Activated T-helper 9 cell treated with anti-CD3 and anti-CD28 coated beads, Interleukin-2, amount 50 U/mL, for 16 hours (primary cell): ENCODE measurements at places on chromosomes 3 and 15.

- DNase-seq: no peak
These were observed 250.7 kb upstream of the TBL1XR1 start for GRCh38 chr3:177447938-177448337.

DNA sequence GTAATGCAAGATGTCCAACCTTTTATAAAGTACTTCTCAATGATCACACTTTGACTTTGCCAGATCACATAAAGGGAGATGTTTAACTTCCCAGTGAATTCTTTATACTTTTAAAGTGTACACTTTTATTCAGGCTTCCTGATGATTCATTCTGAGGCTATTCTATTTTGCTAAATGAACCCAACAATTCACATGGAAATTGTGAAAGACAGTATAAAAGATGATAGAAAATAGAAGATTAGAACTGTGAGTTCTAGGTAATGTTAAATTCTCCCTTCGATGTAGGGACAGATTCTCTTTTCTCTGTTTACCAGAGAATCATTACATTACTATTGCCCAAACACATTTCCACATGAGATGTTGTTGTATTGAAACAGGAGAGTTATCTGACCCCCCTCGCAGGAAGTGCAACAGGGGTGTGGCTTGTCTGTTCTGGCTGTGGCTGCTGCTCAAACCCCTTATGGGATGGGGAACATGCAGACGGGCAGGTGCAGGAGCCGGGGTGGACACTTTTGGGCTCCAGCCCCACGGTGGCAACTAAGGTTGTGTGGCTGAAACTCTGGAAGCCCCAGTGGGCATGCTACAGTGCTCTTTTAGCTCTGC lies 131.3 kb upstream of the LRTM1 start:
- no peak for DNase-seq

GRCh38 chr3:20022954-20023622 lies 11.0 kb upstream of the PP2D1 start:
- DNase-seq: no peak

GRCh38 chr3:120172070-120172469 lies 77.8 kb upstream of the GSK3B start:
- DNase-seq: no peak

- DNase-seq: no peak
These were observed 97.6 kb upstream of the ALDH1A3 start for GRCh38 chr15:100781961-100782530.

GRCh38 chr15:50225057-50225456 lies 40.5 kb downstream of the HDC start:
- no peak for DNase-seq

DNA sequence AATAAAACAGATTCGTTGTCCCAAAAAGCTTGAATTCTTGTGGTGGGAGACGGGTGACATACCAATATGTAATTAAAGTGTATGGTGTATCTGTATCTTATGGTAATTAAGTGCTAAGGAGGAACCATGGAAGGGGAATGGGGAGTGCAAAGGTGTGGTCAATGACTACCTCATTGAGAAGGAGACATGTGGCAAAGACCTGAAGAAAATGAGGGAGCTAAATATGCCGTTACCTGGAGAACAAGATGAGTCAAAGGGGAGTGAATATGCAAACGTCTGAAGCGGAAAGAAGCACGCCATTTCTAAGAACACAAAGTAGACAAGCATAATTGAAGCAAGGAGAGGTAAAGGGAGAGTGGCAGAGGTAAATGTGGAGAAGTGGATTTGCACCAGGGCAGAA lies 115.7 kb downstream of the SI start:
- no peak for DNase-seq

DNA sequence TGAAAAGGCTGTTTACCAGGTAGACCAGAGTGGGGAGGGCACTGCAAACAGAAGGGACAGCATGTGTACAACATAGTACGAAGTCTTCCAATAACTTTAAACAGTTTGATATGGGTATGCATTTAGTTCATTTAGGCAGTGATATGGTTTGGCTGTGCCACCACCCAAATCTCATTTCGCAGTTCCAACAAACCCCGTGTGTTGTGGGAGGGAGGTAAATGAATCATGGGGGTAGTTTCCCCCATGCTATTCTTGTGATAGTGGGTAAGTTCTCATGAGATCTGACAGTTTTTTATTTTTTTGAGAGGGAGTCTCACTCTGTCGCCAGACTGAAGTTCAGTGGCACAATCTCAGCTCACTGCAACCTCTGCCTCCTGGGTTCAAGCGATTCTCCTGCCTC lies 7.6 kb upstream of the RAMAC start:
- DNase-seq: no peak

DNA sequence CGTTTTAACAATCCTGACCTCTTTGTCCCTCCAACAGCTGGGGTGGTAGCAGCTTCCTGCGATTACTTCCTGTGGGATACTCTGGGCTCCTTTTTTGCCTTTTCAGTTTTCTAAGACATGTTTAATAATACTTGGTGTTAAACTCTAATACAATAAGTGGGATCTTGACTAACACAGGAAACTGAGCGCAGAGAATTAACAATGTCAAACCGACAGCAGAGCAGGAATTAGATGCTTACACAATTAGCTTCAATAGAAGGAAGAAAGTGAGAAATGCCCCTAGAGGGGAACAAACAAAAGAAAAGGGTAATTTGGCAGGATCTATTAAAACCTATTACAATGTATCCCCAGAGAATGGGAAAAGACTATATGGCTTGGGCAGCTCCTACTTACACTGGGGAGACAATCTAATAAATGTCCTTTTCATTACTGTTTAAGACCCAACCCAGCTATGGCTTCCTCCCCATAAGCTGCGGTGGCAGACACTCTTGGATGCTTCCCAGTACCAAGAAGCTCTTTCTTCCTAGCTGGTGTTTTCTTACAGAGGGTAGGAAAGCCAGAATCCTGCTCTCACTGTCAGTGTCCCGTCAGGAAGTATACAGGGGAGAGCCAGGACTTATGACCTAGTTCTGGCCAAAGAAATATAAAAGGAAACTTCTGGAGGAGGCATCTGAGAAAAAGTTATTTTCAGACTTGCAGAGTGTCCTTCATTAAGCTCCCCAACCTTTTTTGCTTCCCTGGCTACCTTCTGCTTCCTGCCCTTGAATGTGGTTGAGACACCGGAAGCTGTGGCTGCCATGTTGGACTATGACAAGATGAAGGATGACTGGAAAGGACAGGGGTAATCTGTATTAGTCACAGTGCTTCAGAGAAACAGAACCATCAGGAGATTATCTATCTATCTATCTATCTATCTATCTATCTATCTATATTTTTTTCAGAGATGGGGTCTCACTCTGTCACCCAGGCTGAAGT lies 194.1 kb upstream of the KBTBD8 start:
- DNase-seq: no peak

DNA sequence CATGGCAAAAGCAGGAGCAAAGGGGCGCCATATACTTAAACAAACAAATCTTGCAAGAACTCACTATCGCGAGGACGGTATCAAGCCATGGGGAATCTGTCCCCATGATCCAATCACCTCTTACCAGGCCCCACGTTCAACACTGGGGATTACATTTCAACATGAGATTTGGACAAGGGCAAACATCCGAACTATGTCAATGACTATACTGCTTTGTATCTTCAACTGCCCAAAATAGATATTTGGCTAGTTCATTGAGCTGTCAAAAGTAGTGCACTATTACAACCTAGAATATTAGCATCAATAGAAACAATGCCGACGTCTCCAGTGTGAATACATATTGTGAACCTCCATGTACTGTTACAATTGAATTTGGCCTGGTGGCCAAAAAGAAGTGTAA lies 760.4 kb downstream of the MCTP2 start:
- no peak for DNase-seq

DNA sequence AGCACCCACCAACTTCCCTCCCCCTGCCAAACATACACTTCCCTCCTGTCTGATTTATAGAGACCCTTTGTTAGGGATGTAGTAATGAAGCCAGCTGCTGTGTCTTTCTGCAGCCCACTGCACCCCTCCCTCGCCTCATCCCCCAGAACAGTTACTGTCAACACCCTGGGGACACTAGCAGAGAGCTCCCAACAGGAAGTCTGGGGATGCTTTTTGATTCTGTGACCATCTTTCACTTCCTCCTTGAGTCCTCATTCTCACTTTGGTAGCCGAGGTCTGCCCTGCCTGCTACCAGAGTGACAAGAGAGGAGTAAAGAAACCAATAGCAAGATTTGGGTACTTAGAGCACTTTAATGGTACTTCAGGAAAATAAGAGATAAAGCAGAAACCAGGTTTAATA lies 201.6 kb downstream of the SATB1 start:
- no peak for DNase-seq

DNA sequence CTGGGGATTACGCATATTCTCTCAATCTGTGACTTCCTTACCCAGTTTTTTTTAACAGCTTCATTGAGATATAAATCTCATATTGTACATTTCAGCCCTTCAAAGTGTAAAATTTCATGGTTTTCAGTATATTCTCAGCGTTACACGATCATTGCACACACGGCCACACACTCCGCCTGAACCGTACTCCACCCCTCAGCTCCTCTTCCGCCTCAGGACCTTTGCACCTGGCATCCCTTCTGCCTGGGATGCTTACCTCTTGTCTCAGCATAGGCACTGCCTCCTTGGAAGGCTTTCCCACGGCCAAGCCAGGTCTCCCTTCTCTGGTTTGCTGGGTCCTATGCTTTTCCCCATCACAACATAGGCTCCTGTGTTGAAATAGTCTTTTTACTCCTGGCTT lies 57.4 kb upstream of the NR2C2 start:
- no peak for DNase-seq

DNA sequence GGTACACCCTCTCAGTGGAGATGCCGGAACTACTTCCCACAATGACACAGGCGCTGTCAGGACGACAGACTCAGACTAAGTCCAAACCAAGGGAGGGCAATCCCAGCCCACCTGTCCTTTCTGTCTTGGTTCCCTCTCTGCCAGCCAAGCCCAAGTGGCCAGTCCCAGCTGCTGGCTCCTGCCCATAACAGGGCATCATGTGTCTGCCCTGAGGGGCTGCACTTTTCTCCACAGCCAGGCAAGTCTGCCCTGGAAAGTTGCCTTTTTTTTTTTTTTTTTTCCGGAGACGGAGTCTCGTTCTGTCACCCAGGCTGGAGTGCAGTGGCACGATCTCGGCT lies 20.0 kb upstream of the BCL2A1 start:
- no peak for DNase-seq

DNA sequence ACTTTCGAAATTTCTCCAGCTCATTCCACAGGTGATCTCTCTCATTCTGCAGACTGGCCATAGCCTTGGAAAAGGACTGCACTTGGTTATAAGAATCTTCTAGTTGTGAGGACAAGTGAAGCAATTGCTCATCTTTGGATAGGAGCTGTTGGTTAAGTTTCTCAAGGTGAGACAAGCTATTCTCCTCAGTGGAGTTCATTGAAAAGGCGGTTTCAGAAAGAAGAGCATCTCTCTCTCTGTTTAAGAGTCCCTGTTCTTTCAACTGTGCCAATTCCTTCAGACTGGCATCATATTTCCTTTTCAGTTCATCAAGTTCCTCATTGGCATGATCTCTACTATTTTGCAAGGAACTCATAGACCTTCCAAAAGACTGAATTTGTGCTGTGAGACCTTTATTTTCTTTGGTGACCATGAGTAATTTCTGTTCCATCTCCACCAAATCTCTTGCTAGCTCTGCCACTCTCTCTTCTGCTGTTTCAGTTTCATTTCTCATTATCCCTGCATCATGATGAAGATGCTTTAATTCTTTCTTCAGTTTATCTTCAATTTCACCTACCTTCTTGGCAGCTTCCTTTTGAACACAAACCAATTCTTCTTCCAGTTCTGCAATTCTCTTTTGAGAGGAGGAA lies 30.2 kb upstream of the HCLS1 start:
- DNase-seq: no peak

DNA sequence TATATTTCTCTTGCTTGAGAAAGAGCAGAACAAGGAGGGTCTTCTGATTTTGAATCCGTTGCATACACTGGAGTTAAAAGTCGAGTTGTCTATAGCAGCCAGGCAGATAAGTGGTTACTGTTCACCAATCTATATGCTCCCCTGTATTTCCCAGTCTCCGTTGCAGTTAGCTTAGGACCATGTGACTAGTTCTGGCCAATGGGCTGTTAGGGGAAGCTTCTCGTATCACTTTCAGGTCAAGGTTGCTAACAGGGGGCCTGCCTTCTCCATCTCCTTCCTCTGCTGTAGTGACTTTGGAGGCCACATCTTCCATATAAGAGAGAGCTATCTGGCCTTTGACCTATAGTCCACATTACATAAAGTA lies 188.5 kb upstream of the KBTBD8 start:
- no peak for DNase-seq

GRCh38 chr3:63918321-63918720 lies 6.1 kb upstream of the SCAANT1 start:
- no peak for DNase-seq
